ENCODE measurements at places on chromosomes 11 and 22. TPM values are rescaled to one million over a fixed set of nuclear protein-coding genes. Genes with fewer than 3 reads are reported as not detected.

DNA sequence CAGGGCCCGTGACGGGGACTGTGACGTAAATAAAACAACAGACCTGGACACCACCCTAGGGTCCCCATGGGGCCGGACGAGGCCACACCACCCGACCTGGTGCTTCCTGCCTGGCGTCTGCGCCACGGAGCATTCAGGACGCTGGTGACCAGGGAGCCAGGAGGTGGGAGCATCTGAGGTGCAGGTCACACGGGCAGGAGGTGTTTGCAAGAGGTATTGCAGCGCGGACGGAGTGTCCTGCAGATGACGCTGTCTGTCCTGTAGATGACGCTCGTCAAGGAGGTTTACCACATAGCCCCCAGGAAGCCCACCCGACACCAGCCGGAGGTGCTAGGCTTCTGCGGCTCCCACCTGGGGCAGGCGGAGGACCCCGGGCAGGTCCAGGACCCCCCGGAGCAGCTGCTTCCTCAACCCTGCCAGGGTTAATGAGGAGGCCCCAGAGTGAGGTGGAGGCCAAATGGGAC lies 986 bp upstream of the MUC5B start:
- H3K36me3 ChIP-seq, result no peaks in the 10 kb centered on the region
- no peaks in the 10 kb centered on the region for H3K4me1 ChIP-seq
- H3K27me3 ChIP-seq, result peaks cover 3% of the 10 kb centered on the region
- no peak overlapping the region for H3K4me3 ChIP-seq

DNA sequence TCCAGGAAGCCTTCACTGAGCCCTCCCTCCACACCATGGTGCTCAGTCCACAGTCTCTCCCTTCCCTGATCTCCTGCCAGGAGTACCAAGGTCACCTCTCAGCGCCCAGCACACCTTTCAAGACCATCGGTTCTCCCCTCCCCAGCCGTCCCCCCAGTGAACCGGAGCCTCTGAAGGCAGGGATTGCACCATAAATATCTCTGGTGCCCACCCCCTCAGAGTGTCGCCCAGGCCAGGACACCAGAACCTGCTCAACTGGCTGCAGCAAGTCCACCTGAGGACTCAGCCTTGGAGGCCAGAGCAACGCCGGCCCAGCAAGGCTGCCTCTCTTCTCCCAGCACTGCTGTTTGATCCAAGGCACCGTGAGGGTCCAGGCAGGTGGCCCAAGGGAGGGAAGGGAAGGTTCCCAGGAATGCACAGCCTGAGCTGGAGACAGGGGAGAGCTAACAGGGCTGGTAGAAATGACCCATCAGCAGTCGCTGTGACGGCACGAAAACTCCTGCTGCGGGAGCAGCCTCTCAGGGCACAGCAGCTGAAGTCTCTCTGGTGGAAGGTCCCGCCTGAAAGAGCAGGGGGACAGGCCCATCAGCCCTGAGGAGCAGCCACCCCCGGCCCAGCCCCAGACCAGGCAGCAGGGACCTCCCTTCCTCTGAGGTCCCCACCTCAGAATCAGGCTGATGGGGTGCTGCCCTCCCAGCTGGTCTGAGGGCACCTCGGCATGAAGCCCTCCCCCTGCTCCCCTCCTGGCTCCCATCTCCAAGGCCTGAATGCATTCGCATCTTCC lies 80.3 kb downstream of the BUD13 start:
- no peaks in the 10 kb centered on the region for H3K27me3 ChIP-seq
- H3K4me3 ChIP-seq, result no peak overlapping the region
- DNase-seq, result no peak
- H3K36me3 ChIP-seq, result no peaks in the 10 kb centered on the region
- no peak overlapping the region for H3K27ac ChIP-seq

Gene OR5B21
- polyA plus RNA-seq, result not detected

Gene C22orf42
- polyA plus RNA-seq, result not detected

DNA sequence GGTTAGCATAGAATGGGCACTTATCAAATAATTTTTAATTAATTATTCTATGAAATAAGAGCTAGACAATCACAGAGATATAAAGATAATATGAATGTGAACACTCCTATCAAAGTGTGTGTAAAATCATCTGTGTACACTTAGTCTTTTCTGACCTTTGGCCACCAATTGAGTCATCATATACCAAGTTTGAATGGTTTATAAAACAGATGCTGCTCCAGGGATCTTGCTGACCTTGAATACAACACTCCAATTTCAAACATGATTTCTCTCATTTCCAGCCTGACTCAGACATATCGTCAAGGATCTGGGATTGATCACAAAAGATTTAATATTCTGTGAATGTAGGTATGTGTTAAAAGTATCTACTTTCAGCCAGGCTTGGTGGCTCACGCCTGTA lies 2.9 kb upstream of the OR51V1 start:
- no peak overlapping the region for H3K4me3 ChIP-seq
- no peaks in the 10 kb centered on the region for H3K27me3 ChIP-seq
- no peak overlapping the region for H3K27ac ChIP-seq
- H3K36me3 ChIP-seq, result no peaks in the 10 kb centered on the region
- H3K4me1 ChIP-seq, result no peaks in the 10 kb centered on the region

Gene RNF121
- 28.8 TPM for polyA plus RNA-seq

Gene OR10D3
- not detected for polyA plus RNA-seq

- no peaks in the 10 kb centered on the region for H3K36me3 ChIP-seq
- DNase-seq, result no peak
- peaks cover 5% of the 10 kb centered on the region for H3K4me1 ChIP-seq
- no peak overlapping the region for H3K4me3 ChIP-seq
Measured at GRCh38 chr11:75426720-75427086, 6.3 kb downstream of the KLHL35 start.

DNA sequence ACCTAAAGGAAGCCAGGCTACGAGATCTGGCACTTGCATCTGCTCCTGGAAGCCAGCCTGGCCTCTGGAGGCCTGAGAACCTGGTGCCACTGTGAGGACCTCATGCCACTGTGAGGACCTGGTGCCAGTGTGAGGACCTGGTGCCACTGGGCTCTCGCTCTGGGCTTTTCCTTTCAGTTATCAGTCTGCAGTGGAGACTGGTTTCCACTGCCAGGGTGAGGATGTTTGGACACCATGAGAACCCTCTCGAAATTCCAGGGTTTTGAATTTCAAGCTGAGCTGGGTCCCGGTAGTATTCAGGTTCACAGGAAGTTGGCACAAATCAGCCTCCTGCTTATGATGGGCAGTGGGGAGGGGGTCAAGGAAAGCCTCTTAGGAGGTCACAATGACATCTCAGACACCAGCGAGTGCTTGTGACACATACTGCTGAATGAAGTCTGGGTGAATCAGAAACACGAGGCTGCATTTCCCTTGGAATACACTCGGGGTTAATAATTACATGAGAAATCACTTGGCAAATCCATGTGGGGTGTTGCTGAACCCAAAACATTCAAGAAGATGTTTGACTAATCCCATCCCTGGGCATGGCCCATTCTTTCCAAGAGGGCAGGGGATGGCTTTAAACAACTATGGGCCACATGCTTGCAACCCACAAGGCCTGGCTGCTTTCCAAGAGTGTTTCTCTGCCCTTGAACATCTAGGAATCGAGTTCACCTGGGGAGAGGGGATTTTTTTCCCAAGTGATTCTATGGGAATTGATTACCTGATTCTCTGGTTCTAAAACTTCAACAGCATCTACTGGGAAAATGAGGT lies 60.2 kb downstream of the LINC01488 start:
- H3K27me3 ChIP-seq, result no peaks in the 10 kb centered on the region
- no peak overlapping the region for H3K27ac ChIP-seq
- H3K4me3 ChIP-seq, result no peak overlapping the region
- DNase-seq, result no peak
- no peaks in the 10 kb centered on the region for H3K36me3 ChIP-seq
- no peaks in the 10 kb centered on the region for H3K4me1 ChIP-seq

DNA sequence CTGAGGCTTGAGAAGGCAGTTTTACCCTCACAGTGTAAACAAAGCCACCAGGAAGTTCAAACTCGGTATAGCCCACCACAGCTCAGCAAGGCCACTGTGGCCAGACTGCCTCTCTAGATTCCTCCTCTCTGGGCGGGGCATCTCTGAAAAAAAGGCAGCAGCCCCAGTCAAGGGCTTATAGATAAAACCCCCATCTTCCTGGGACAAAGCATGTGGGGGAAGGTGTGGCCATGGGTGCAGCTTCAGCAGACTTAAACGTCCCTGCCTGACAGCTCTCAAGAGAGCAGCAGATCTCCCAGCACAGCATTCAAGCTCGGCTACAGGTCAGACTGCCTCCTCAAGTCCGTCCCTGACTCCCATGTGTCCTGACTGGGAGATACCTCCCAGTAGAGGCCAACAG lies 69.7 kb downstream of the TTC28 start:
- no peak overlapping the region for H3K27ac ChIP-seq
- no peaks in the 10 kb centered on the region for H3K27me3 ChIP-seq
- DNase-seq, result no peak
- no peak overlapping the region for H3K4me3 ChIP-seq
- no peaks in the 10 kb centered on the region for H3K36me3 ChIP-seq

Gene SLN
- not detected for polyA plus RNA-seq

DNA sequence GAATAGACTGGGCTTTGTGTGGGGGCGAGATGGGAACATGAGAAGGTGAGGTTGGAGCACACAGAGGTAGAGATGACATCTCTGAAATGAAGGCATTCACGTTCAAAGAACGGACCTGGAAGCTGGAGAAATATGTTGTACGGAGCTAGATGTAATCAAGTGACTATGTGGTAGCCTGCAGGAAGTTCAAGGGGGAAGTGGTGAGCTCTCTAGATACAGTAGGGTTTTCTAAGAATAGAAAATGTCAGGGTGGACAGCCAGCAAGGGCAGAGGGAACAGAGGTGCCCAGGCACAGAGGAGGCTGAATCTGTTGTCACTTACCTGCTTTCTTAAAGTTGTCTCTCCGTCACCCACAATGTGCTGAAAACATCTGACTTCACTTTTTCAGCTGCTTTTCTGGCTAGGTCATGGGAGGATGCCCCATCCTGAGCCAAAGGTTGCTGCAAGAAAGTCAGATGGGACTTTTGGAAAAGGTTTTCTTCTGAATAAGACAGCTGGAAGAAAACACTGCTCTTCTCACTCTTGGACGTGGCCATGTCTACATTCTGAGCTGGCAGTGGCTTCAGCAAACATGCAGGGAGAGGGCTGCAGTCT lies 171.5 kb upstream of the B3GAT1 start:
- H3K36me3 ChIP-seq, result no peaks in the 10 kb centered on the region
- H3K27ac ChIP-seq, result no peak overlapping the region
- H3K4me3 ChIP-seq, result no peak overlapping the region
- H3K27me3 ChIP-seq, result no peaks in the 10 kb centered on the region
- no peak for DNase-seq

DNA sequence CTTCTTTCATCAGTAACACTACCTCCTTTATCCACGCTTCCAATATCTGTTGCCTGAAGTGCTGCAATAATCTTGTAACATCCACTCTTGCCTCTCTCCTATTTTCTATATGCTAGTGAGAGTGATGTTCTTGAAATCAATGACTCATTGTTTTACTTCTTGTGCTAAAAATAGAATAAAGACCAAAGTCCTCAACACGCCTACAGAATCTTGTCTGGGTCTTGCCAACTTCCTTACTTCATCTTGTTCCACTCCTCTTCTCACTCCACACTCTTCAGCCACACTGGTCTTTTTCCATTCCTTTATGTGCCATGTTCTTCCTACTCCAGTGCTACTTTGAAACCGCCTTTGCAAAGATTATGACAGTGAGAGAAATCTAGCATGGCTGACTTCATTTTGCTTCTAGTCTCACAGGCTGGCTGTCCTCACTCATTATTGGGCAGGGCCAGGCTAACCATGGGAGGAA lies 136.4 kb downstream of the CCDC81 start:
- H3K36me3 ChIP-seq, result no peaks in the 10 kb centered on the region
- H3K27me3 ChIP-seq, result no peaks in the 10 kb centered on the region
- H3K4me1 ChIP-seq, result peaks cover 3% of the 10 kb centered on the region
- no peak for DNase-seq
- H3K4me3 ChIP-seq, result no peak overlapping the region

GRCh38 chr11:62854825-62855570 lies 15.6 kb upstream of the WDR74 start:
- no peaks in the 10 kb centered on the region for H3K27me3 ChIP-seq
- peak overlapping the region; percentile 94 for H3K4me3 ChIP-seq
- H3K36me3 ChIP-seq, result no peaks in the 10 kb centered on the region
- no peak for DNase-seq
- peak overlapping the region; percentile 37 for H3K27ac ChIP-seq
- peaks cover 6% of the 10 kb centered on the region for H3K4me1 ChIP-seq

DNA sequence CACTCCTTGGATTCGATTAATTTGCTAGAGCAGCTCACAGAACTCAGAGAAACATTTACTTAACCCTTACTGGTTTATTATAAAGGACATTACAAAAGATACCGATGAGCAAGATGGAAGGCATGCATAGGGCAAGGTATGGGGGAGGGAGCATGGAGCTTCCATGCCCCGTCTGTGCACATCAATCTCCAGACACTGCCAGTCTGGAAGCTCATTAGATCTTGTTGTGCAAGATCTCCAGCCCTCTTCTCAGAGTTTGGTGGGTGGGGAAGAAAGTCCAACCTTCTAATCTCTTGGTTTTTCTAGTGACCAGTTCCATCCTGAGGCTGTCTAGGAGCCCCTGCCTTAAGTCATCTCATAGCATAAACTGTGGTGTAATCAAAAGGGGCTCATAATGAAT lies 190.7 kb downstream of the UVRAG start:
- no peaks in the 10 kb centered on the region for H3K4me1 ChIP-seq
- H3K27me3 ChIP-seq, result no peaks in the 10 kb centered on the region
- no peaks in the 10 kb centered on the region for H3K36me3 ChIP-seq
- H3K4me3 ChIP-seq, result no peak overlapping the region
- DNase-seq, result no peak
- H3K27ac ChIP-seq, result no peak overlapping the region

DNA sequence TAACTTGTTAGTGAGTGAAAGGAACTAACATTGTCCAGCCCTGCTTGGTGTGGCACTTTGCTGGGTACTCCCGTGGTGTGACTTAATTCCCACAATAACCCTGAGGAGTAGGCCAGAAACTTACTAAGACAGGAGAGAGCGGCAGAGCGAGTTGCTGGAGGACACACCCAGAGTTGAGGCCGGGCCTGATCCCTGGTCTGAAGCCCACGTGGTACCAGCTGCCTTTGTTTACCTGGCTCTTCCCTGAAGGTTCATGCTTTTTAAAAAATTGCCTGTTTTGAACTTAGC lies 594 bp downstream of the MPST start:
- no peaks in the 10 kb centered on the region for H3K36me3 ChIP-seq
- H3K4me1 ChIP-seq, result peaks cover 23% of the 10 kb centered on the region
- no peaks in the 10 kb centered on the region for H3K27me3 ChIP-seq
- H3K4me3 ChIP-seq, result peak overlapping the region; percentile 87

GRCh38 chr22:21041937-21042336 lies 3.8 kb upstream of the LRRC74B start:
- H3K27me3 ChIP-seq, result no peaks in the 10 kb centered on the region
- no peak for DNase-seq
- no peak overlapping the region for H3K27ac ChIP-seq
- H3K4me3 ChIP-seq, result no peak overlapping the region
- peaks cover 7% of the 10 kb centered on the region for H3K4me1 ChIP-seq

DNA sequence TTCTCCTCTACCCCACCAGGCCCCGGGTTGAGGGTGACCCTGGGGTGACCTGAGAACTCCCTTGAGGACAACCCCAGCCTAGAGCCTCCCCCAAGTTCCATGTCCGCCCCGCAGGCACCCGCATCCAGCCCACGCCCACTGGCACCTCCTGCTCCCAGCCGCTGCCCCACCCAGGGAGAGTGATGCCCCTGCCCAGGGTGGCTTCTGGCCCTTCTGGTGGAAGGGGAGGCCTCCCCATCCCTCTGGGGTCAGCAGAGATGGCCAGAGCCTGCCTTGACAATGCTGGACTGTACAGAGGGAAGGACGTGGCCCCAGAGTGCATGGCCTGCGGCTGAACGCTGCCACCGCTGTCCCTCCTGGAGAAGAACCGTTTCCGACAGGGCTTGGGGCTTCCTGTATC lies 1.1 kb upstream of the TH start:
- no peaks in the 10 kb centered on the region for H3K36me3 ChIP-seq
- DNase-seq, result no peak
- no peak overlapping the region for H3K27ac ChIP-seq
- no peak overlapping the region for H3K4me3 ChIP-seq

- DNase-seq, result no peak
- no peaks in the 10 kb centered on the region for H3K27me3 ChIP-seq
- no peak overlapping the region for H3K27ac ChIP-seq
- no peaks in the 10 kb centered on the region for H3K4me1 ChIP-seq
Measured at GRCh38 chr11:82176945-82177344, 556.7 kb downstream of the FAM181B start.

All from ovary (tissue), 10 donors.